SJSA1 (cell line): ENCODE measurements at places on chromosomes 7 and 10. TPM values are rescaled to one million over a fixed set of nuclear protein-coding genes. Genes with fewer than 3 reads are reported as not detected.

The CFAP43 gene
- 0.08 and 0.16 TPM in 2 replicates for total RNA-seq

The ELOVL3 gene
- total RNA-seq: not detected in 2 replicates

The GPR141 gene
- total RNA-seq: not detected in 2 replicates

The FXYD4 gene
- not detected in 2 replicates for total RNA-seq

The EEPD1 gene
- total RNA-seq: 12.4 and 27.6 TPM in 2 replicates

The ZNF239 gene
- total RNA-seq: 1.7 and 2.5 TPM in 2 replicates

The MCM10 gene
- 37.5 and 39.3 TPM in 2 replicates for total RNA-seq

The TEX36 gene
- not detected in 2 replicates for total RNA-seq

- no peak overlapping the region for H3K27ac ChIP-seq
- no peaks in the 10 kb centered on the region for H3K36me3 ChIP-seq
Measured at GRCh38 chr10:15879663-15880062, 19.4 kb upstream of the MINDY3 start.

- no peaks in the 10 kb centered on the region for H3K36me3 ChIP-seq
- H3K27me3 ChIP-seq: no peaks in the 10 kb centered on the region
- DNase-seq: peak; percentile 87
- peak overlapping the region; percentile 70 for H3K27ac ChIP-seq
Measured at GRCh38 chr7:2517026-2517425, 2.5 kb upstream of the LFNG start.

- H3K27ac ChIP-seq: no peak overlapping the region
- H3K27me3 ChIP-seq: no peaks in the 10 kb centered on the region
- no peaks in the 10 kb centered on the region for H3K36me3 ChIP-seq
- peaks cover 18% of the 10 kb centered on the region for H3K4me1 ChIP-seq
Measured at GRCh38 chr10:113183573-113183972, 233.5 kb downstream of the TCF7L2 start.

GRCh38 chr10:97334370-97335175 lies at the start of gene FRAT2:
TSS of gene FRAT2 (minus strand) at chr10:97334729. CDS start at chr10:97334572, 157 bp downstream.
- H3K4me1 ChIP-seq: peaks cover 16% of the 10 kb centered on the region
- peak; percentile 88 for DNase-seq
- H3K4me3 ChIP-seq: peak within 1 kb of the TSS; percentile 67
- H3K36me3 ChIP-seq: no peaks in the 10 kb centered on the region

- no peaks in the 10 kb centered on the region for H3K27me3 ChIP-seq
- no peaks in the 10 kb centered on the region for H3K4me1 ChIP-seq
- no peak overlapping the region for H3K4me3 ChIP-seq
- DNase-seq: no peak
- H3K36me3 ChIP-seq: no peaks in the 10 kb centered on the region
Measured at GRCh38 chr7:69364813-69365643, 233.2 kb upstream of the AUTS2 start.

- no peaks in the 10 kb centered on the region for H3K36me3 ChIP-seq
- H3K4me1 ChIP-seq: no peaks in the 10 kb centered on the region
- DNase-seq: peak; percentile 40
- no peak overlapping the region for H3K27ac ChIP-seq
- H3K4me3 ChIP-seq: no peak overlapping the region
Measured at GRCh38 chr7:142866361-142867096, 11.7 kb downstream of the EPHB6 start.

- no peak overlapping the region for H3K27ac ChIP-seq
- no peaks in the 10 kb centered on the region for H3K27me3 ChIP-seq
- no peaks in the 10 kb centered on the region for H3K36me3 ChIP-seq
- DNase-seq: no peak
Measured at GRCh38 chr10:47230482-47230881, 69.5 kb upstream of the GDF10 start.

DNA sequence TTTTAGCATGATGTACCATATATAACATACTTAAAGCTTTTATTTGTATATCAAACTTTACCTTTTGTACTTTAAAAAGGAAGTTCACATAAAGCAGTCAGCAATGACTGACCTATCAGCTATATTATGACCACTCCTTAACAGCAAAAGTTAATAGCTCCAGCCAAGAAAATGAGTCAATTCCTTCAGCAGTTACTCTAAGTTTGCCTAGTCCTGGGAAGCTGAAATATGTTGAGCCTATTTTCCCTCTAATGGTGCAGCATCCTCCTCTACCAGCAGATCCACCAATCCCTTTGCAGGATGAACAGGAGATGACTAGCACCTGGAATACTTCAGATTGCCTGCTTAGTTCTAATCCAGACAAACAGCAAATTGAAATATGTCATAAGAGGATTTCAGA lies 64.2 kb downstream of the CUL2 start:
- DNase-seq: no peak
- H3K4me1 ChIP-seq: no peaks in the 10 kb centered on the region
- H3K4me3 ChIP-seq: no peak overlapping the region
- H3K27me3 ChIP-seq: no peaks in the 10 kb centered on the region
- no peak overlapping the region for H3K27ac ChIP-seq

GRCh38 chr7:87635921-87636320 lies 7.7 kb downstream of the RUNDC3B start:
- no peak overlapping the region for H3K4me3 ChIP-seq
- no peak for DNase-seq
- H3K27me3 ChIP-seq: no peaks in the 10 kb centered on the region
- no peaks in the 10 kb centered on the region for H3K4me1 ChIP-seq
- no peaks in the 10 kb centered on the region for H3K36me3 ChIP-seq

- DNase-seq: no peak
- no peak overlapping the region for H3K4me3 ChIP-seq
- no peaks in the 10 kb centered on the region for H3K36me3 ChIP-seq
- H3K27me3 ChIP-seq: no peaks in the 10 kb centered on the region
- H3K4me1 ChIP-seq: no peaks in the 10 kb centered on the region
- no peak overlapping the region for H3K27ac ChIP-seq
Measured at GRCh38 chr10:68816796-68817412, 10.4 kb upstream of the STOX1 start.

DNA sequence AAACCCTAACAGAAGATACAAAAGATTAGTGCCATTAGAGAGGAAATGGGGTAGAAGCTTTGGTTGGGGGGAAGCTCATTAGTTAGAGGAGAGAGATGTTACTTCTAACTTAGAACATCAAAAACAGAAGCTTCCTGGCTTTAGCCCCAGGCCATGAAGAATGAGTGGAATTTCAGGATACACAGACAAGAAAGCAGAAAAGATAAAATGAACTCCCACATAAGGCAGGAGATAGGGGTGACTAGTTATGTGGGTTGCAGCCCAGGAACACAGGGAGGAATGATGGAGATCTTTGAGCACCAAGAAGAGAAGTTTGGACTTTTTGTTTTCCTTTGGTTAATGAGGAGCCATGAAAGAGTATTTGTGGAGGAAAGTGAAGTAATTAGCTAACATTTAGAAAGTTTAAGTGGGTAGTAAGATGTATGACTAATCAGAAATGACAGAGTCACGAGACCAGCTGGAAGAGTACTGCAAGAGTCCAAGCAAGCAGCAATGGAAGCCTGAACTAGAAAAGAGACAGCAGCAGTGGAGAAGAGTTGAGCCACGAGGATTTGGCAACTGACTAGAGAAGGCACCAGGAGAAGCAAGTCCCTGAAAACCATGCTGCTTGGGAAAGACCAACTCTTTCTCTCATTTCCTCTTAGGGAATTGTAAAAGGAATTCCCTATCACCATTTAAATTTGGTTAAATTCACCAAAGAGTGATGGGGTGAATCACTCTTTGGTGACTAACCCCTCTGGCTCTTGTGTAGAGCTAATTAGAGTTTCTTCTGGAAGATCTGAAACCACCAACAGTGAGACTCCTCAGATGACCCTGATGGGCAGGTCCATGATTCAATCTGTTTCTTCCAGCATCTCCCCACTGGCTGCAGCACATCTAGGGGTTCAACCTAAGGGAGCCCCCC lies 131.9 kb downstream of the KCNMA1 start:
- no peak overlapping the region for H3K4me3 ChIP-seq
- peak; percentile 92 for DNase-seq
- H3K36me3 ChIP-seq: no peaks in the 10 kb centered on the region
- H3K4me1 ChIP-seq: peaks cover 56% of the 10 kb centered on the region
- peak overlapping the region; percentile 90 for H3K27ac ChIP-seq

- no peak overlapping the region for H3K4me3 ChIP-seq
- H3K27ac ChIP-seq: no peak overlapping the region
- peaks cover 24% of the 10 kb centered on the region for H3K4me1 ChIP-seq
- H3K36me3 ChIP-seq: no peaks in the 10 kb centered on the region
- DNase-seq: no peak
Measured at GRCh38 chr10:35387768-35388167, 51.5 kb downstream of the CCNY start.

DNA sequence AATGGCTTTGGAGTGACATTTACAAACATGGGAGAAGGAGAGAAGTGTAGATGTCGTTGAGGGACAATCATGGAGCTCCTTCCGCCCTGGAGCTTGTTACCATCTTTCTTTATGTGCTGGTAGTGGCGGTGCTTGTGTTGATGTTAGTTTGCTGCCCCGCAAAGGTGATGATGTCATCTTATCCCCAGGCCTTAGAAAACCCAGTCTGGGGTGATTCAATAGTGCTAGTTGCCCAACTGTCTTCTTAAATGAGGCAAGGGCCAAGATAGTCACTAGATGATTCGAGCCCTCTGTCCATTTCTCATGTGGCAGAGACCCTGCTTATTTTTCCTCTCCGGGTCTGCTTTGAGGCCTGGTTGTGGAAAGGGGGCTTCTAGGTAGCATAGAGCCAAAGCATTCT lies 277.4 kb downstream of the CCSER2 start:
- 0 out of 2 replicates have a peak, but pooled peaks cover 2% of the 10 kb centered on the region for H3K27me3 ChIP-seq
- H3K4me1 ChIP-seq: no peaks in the 10 kb centered on the region
- H3K36me3 ChIP-seq: no peaks in the 10 kb centered on the region
- H3K4me3 ChIP-seq: no peak overlapping the region
- no peak overlapping the region for H3K27ac ChIP-seq
- no peak for DNase-seq

DNA sequence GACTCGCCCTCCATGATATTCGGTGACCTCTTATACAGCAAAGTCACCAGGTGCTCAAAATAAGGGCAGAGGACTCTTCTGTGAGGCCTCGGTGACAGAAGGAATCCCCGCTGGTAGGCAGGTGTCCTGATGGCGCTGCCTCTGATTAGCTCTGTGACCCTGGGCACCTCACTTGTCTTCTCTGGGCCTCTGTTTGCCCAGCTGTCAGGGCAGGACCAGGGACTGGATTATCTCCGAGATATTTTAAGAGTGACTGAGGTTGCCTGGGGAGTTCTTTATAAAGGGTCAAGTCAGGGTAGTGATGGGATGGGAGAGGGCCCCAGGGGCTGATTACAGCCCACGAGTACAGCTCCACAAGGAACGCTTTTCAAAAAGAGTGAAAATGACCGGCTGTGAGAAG lies 70.9 kb upstream of the SAMD8 start:
- H3K27ac ChIP-seq: no peak overlapping the region
- no peak for DNase-seq
- H3K36me3 ChIP-seq: no peaks in the 10 kb centered on the region
- H3K27me3 ChIP-seq: no peaks in the 10 kb centered on the region
- no peak overlapping the region for H3K4me3 ChIP-seq

GRCh38 chr10:43421519-43421918 lies 12.5 kb upstream of the HNRNPF start:
- peak overlapping the region; percentile 76 for H3K27ac ChIP-seq
- DNase-seq: no peak
- peaks cover 19% of the 10 kb centered on the region for H3K4me1 ChIP-seq

GRCh38 chr10:100504096-100504495 lies 15.6 kb downstream of the SEC31B start:
- no peak overlapping the region for H3K4me3 ChIP-seq
- H3K4me1 ChIP-seq: peaks cover 43% of the 10 kb centered on the region
- H3K27me3 ChIP-seq: no peaks in the 10 kb centered on the region
- peak overlapping the region; percentile 60 for H3K27ac ChIP-seq
- DNase-seq: peak; percentile 80

- H3K4me3 ChIP-seq: no peak overlapping the region
- peaks cover 22% of the 10 kb centered on the region for H3K4me1 ChIP-seq
- no peaks in the 10 kb centered on the region for H3K27me3 ChIP-seq
Measured at GRCh38 chr7:39594988-39595620, 28.3 kb upstream of the RALA start.

GRCh38 chr7:150686030-150686631 lies 625 bp downstream of the GIMAP2 start:
- H3K27me3 ChIP-seq: no peaks in the 10 kb centered on the region
- no peak overlapping the region for H3K27ac ChIP-seq
- DNase-seq: no peak

DNA sequence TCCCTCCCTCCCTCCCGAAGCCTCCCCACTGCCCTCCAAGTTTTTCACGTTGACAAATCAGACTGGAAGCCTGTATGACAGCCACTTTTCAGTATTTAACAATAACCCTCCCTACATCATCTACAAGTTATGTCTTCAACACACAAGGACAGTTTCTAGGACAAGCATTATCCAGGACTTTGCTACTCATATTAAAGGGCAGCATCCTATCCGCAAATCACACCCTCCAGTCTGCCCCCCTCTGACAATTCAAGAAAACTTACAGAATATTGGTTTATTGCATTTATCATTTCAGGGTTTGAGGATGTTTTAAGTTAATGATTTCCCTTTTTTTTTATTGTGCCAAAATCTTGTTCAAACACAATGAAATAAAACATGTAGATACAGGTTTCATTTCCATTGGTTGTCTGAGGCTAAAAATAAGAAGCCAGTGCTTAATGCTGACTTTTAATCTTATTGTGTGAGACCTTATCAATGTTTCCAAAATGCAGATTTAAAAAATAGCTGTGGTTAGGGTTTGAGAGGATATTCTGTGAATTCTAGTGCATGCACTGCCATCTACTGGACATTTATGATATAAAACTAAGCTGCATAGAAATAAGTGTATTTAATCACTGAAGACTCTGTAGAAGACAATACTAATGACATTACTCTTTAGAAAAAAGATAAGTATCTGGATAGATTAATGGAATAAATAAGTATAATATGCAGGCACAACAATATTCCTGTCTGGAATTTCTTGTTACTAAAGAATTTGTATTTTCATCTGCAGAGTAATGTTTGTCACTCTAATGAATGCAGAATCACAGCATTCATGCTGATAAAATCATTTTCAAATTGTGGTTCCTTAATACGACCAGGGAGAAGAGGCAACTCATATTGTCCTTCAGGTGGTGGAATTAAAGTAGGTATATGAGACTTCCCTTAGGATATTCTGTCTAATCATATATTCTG lies 64.1 kb downstream of the CAV1 start:
- no peaks in the 10 kb centered on the region for H3K27me3 ChIP-seq
- peak overlapping the region; percentile 28 for H3K27ac ChIP-seq
- no peaks in the 10 kb centered on the region for H3K36me3 ChIP-seq
- DNase-seq: peak; percentile 62
- peaks cover 15% of the 10 kb centered on the region for H3K4me1 ChIP-seq

- no peaks in the 10 kb centered on the region for H3K36me3 ChIP-seq
- H3K4me1 ChIP-seq: no peaks in the 10 kb centered on the region
- H3K4me3 ChIP-seq: no peak overlapping the region
- no peak for DNase-seq
- no peaks in the 10 kb centered on the region for H3K27me3 ChIP-seq
Measured at GRCh38 chr7:44244282-44244681, 43.5 kb downstream of the YKT6 start.

GRCh38 chr7:142614116-142614515 lies 135.2 kb upstream of the PRSS1 start:
- H3K27ac ChIP-seq: no peak overlapping the region
- H3K4me3 ChIP-seq: no peak overlapping the region
- peaks cover 34% of the 10 kb centered on the region for H3K27me3 ChIP-seq
- DNase-seq: no peak

DNA sequence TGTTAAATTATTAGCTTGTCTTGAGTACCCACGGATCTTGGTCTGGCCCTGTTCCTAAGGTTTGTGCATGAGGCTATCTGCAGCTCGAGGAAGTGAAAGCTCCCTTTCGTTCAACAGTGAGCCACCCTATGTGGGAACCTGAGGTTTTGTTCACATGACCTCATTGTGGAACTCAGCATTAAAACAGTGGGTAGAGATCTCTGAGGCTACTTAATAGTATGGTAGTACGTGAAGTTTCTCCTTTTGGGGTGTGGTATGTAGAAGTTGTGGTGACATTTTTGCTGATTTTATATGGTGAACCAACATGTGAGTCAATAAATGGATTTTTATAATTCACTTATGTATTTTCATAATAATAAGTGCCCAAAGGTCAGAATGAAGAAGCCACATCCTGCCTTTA lies 252.7 kb upstream of the FERD3L start:
- H3K27ac ChIP-seq: no peak overlapping the region
- H3K4me1 ChIP-seq: peaks cover 4% of the 10 kb centered on the region; the same call in 1 of the 2 replicates
